ENCODE measurements at places on chromosomes 5 and 9. TPM values are rescaled to one million over a fixed set of nuclear protein-coding genes. Genes with fewer than 3 reads are reported as not detected.

FOXI1 gene
- total RNA-seq = not detected

SLF1 gene
- 8.6 TPM for total RNA-seq

GABRA1 gene
- not detected for total RNA-seq

CDX1 gene
- total RNA-seq = not detected

FCN2 gene
- not detected for total RNA-seq

CHSY3 gene
- 4.0 TPM for total RNA-seq

GALT gene
- total RNA-seq = 48.9 TPM

ASPN gene
- 14.4 TPM for total RNA-seq

FGF18 gene
- total RNA-seq = 15.8 TPM

PCDHGA7 gene
- 7.3 TPM for total RNA-seq

GALNT12 gene
- total RNA-seq = 10.7 TPM

SPATA31C1 gene
- total RNA-seq = not detected

DNA sequence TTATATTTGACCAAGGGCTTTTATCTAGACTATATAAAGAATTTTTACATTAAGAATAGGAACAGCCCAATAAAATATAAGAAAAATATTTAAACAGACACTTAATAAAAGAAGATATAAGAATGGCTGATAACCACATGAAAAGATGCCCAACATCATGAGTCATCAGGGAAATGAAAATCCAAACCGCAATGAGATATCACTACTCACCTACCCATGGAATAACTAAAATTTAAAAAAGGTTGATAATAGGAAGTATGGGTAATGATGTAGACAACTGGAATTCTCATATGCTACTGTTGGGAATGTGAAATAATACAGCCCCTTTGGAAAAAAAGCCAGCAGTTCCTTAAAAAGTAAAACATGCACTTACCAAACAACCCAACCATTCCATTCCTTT lies 206.9 kb upstream of the PCSK5 start:
- no peak for DNase-seq

- DNase-seq = peak; percentile 81
These were observed at the start of gene ZDHHC21 for GRCh38 chr9:14693251-14693861. Gene ZDHHC21 (minus strand): TSS chr9:14693432. CDS start chr9:14674340, 19,092 bp downstream.

- no peak for DNase-seq
These were observed 17.0 kb upstream of the TSSK1B start for GRCh38 chr5:113451797-113452196.

- no peak for DNase-seq
These were observed 596.9 kb downstream of the PDE4D start for GRCh38 chr5:59296317-59297264.

GRCh38 chr9:86714999-86715398 lies 232.3 kb downstream of the GAS1 start:
- DNase-seq = no peak

GRCh38 chr9:96856363-96857286 lies 2.3 kb upstream of the ZNF782 start:
- DNase-seq = peak; percentile 68

GRCh38 chr9:96031916-96032534 lies 156.5 kb downstream of the ERCC6L2 start:
- no peak for DNase-seq

GRCh38 chr9:99182356-99182755 lies 39.4 kb downstream of the ALG2 start:
- no peak for DNase-seq

GRCh38 chr5:57503433-57503832 lies 20.8 kb upstream of the ACTBL2 start:
- no peak for DNase-seq

DNA sequence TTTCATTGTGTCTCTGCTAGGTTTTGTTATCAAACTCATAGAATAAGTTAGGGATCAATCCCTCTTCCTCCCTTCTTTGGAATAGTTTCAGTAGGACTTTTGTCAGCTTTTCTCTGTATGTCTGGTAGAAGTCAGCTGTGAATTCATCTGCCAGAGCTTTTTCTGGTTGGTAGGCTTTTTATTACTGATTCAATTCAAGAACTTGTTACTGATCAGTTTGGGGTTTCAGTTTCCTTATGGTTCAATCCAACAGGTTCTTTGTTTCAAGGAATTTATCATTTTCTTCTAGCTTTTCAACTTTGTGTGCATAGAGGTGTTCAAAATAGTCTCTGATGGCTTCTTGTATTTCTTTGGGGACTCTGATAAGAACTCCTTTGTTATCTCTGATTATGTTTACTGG lies 221.7 kb downstream of the FGF10 start:
- no peak for DNase-seq

- DNase-seq = no peak
These were observed 3.2 kb downstream of the ADAMTS12 start for GRCh38 chr5:33888587-33888986.

DNA sequence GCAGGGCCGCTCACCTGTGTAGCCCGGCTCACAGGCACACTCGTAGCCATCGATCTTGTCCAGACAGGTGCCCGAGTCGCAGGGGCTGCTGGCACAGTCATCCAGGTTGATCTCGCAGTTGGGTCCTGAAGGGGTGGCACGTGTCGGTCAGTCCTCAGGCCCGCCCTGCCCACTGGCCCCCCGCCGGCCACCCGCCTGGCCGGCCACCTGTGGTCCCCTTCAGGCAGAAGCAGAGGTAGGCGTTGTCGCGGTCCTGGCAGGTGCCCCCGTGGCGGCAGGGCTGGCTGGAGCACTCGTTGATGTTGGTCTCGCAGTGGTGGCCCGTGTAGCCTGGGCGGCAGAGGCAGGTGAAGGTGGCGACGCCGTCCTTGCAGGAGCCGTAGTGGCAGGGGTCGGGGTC lies 30.6 kb downstream of the NOTCH1 start:
- no peak for DNase-seq

All from sciatic nerve (tissue), 2 donors.